ENCODE measurements at places on chromosomes 7 and 10. TPM values are rescaled to one million over a fixed set of nuclear protein-coding genes. Genes with fewer than 3 reads are reported as not detected.

The ECHDC3 gene
- 15.7 TPM for total RNA-seq

The UBE2D1 gene
- total RNA-seq = 39.6 TPM

The MYH16 gene
- not detected for total RNA-seq

The GLI3 gene
- total RNA-seq = 30.2 TPM

The SH2D4B gene
- total RNA-seq = not detected

The ADRA2A gene
- total RNA-seq = 4.9 TPM

The STAG3 gene
- total RNA-seq = 0.55 TPM

The TAC1 gene
- total RNA-seq = 3.4 TPM

Measured in camera-type eye (tissue), 1 donor.